WTC11 (cell line): ENCODE measurements at places on chromosomes 4 and X.

- no peak for DNase-seq
Measured at GRCh38 chr4:110184140-110184790, 14.2 kb downstream of the ELOVL6 start.

- no peak for DNase-seq
Measured at GRCh38 chr4:147560625-147561024, 56.6 kb upstream of the TMEM184C start.

- DNase-seq: no peak
Measured at GRCh38 chr4:185229021-185229818, 19.8 kb downstream of the SNX25 start.

DNA sequence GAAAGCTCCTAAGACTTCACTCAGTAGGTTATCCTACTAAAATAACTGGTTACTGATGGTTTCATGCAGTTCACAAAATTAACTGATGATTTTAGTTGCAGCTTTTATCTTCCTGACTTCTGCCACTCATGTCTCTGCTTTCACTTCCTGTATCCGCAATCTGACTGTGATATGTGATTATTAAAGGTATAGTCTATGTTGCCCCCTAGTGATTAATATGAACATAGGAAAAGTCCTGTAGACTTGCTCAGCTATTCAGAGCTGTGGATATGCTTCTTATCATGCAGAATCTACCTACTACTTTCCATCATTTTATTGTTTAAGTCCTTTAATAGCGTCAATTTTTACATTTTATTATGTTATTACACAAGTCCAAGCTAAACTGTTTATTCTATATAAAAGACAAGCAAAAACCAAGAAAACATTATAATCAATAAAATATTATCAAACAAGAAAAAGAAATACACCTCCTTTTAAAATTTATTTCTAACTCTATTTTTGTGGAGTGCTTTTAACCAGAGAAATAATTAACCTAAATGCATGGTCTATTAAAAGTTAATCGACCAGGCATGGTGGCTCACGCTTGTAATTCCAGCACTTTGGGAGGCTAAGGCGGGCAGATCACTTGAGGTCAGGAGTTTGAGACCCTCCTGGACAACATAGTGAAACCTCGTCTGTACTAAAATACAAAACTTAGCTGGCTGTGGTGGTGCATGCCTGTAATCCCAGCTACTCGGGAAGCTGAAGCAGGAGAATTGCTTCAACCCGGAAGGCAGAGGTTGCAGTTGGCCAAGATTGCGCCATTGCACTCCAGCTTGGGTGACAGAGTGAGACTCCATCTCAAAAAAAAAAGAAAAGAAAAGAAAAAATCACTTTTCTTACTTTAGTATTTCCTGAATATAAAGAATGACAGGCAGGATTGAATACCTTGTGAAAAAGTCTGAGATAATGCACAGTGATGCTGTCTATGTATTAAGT lies 40.4 kb upstream of the TLR2 start:
- DNase-seq: no peak

GRCh38 chr4:157741642-157742041 lies 431.2 kb downstream of the GASK1B start:
- DNase-seq: no peak

- peak; percentile 81 for DNase-seq
Measured at GRCh38 chr4:112817933-112818593, 181.1 kb downstream of the LARP7 start.

GRCh38 chrX:44228621-44229020 lies 114.9 kb downstream of the EFHC2 start:
- no peak for DNase-seq

- DNase-seq: no peak
Measured at GRCh38 chr4:1544861-1545281, 138.6 kb upstream of the NKX1-1 start.

DNA sequence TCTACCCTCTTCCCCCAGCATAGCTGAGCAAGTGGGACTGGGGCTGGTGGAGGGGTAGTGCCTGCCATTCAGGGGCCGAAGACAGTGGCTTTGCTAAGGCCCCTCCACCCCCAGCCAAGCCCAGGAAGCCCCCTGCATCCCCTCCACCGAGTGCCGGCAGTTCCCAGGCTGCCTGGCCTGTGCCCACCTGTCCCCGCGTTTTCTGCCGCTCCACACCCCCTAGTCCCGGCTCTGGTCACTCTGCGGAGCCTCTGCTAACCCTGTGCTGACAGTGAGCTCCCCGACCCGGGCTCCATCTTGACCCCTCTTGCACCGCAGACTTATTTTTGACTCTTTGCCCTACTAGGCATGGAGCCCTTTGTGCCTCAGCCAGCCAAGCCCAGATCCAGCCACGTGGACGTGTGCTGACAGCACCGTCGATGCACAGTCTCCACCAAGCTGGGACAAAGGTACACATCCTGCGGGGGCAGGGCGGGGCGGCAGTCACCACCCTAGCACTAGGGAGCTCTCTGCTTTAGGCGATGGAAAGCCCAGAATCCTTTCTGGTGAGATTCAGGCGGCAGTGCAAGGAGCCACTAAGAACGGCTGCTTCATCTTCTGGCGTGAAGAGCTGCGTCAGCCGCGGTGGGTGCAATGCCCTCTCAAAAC lies 96.6 kb downstream of the PHKA2 start:
- DNase-seq: no peak

GRCh38 chr4:25030277-25031076 lies at the start of gene LGI2:
Gene LGI2, minus strand, starts transcription at chr4:25030946. Its CDS starts 253 bp downstream, at chr4:25030693.
- peak; percentile 54 for DNase-seq
